ENCODE measurements at places on chromosomes 12 and 14. TPM values are rescaled to one million over a fixed set of nuclear protein-coding genes. Genes with fewer than 3 reads are reported as not detected.

DNA sequence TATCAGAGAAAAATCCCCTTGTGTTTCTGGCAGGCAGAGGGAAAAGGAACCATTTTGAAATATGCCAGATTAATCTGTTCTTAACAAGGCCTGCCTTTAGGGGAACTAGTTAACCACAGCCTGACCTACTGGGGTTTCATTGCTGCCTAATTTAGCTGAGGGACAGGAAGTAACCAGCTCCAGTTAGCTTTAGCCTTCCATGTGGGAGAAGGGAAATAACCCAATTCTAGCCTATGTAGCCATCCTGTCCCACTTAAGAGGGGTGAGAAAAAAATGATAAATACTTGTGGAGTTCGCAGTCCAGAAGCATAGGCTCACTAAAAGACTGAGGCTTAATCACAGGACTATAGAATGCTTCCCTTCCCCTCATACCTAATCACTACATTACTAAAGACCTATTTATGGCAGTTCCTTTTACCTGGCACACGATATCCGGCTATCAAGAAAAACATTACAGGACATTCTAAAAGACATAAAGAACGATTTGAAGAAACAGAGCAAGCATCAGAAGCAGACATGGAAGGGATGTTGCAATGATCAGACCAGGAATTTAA lies 22.8 kb downstream of the COX8C start:
- no peaks in the 10 kb centered on the region for H3K4me1 ChIP-seq
- no peak for DNase-seq
- H3K27me3 ChIP-seq: no peaks in the 10 kb centered on the region
- H3K27ac ChIP-seq: no peak overlapping the region

DNA sequence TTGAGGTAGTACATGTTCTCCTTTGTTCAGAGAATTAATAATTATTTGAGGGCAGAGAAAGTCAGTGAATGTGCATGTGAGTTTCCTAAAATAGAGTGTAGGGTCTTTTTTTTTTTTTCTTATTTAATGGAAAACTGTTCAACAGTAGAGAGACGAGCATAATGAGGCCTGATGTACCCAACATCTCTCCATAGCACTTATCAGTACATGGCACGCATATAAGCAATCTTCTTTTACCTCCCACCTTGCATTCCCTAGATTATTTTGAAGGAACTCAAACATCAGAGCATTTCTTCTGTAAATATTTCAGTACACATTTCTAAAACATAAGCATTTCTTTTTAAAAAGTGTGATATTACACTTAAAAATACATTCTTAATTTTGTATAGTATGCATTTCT lies 87.8 kb downstream of the KTN1 start:
- H3K27ac ChIP-seq: no peak overlapping the region
- peaks cover 39% of the 10 kb centered on the region for H3K36me3 ChIP-seq
- DNase-seq: no peak
- H3K4me1 ChIP-seq: peaks cover 7% of the 10 kb centered on the region

- no peaks in the 10 kb centered on the region for H3K36me3 ChIP-seq
- no peak overlapping the region for H3K4me3 ChIP-seq
- H3K27me3 ChIP-seq: no peaks in the 10 kb centered on the region
- no peak overlapping the region for H3K27ac ChIP-seq
Observed at GRCh38 chr12:52175371-52176350, 16.2 kb downstream of the KRT80 start.

- H3K27me3 ChIP-seq: no peaks in the 10 kb centered on the region
- no peaks in the 10 kb centered on the region for H3K4me1 ChIP-seq
- no peak overlapping the region for H3K27ac ChIP-seq
- no peak for DNase-seq
- H3K36me3 ChIP-seq: no peaks in the 10 kb centered on the region
Observed at GRCh38 chr12:81942594-81942993, 183.4 kb upstream of the PPFIA2 start.

- H3K27ac ChIP-seq: no peak overlapping the region
- no peaks in the 10 kb centered on the region for H3K36me3 ChIP-seq
- H3K27me3 ChIP-seq: no peaks in the 10 kb centered on the region
- no peaks in the 10 kb centered on the region for H3K4me1 ChIP-seq
Observed at GRCh38 chr12:51087818-51088217, 4.4 kb upstream of the CSRNP2 start.

GRCh38 chr14:82420871-82421270 lies 887.2 kb upstream of the SEL1L start:
- H3K27ac ChIP-seq: no peak overlapping the region
- no peaks in the 10 kb centered on the region for H3K36me3 ChIP-seq
- DNase-seq: no peak
- H3K27me3 ChIP-seq: no peaks in the 10 kb centered on the region
- no peaks in the 10 kb centered on the region for H3K4me1 ChIP-seq

- H3K36me3 ChIP-seq: no peaks in the 10 kb centered on the region
- no peak for DNase-seq
- H3K4me3 ChIP-seq: no peak overlapping the region
Observed at GRCh38 chr12:101795786-101796185, 35.0 kb downstream of the GNPTAB start.

GRCh38 chr14:47012533-47013280 lies 361.1 kb upstream of the RPL10L start:
- H3K36me3 ChIP-seq: no peaks in the 10 kb centered on the region
- H3K4me1 ChIP-seq: peaks cover 14% of the 10 kb centered on the region
- DNase-seq: no peak
- peak overlapping the region; percentile 20 for H3K27ac ChIP-seq

Gene RTN1
- total RNA-seq: 1.5 TPM

Gene FICD
- total RNA-seq: 3.5 TPM

Gene KLHL33
- 0.18 TPM for total RNA-seq

Gene GRIP1
- 7.4 TPM for total RNA-seq

Gene TMCC3
- total RNA-seq: 1.3 TPM
